Activated CD4-positive, alpha-beta T cell treated with anti-CD3 and anti-CD28 coated beads, Interleukin-2, amount 50 U/mL, for 4 hours (primary cell): ENCODE measurements at places on chromosomes 12 and 14.

GRCh38 chr12:5582018-5582417 lies 150.1 kb downstream of the NTF3 start:
- DNase-seq: no peak

- no peak for DNase-seq
Measured at GRCh38 chr12:127628645-127629044, 638.3 kb upstream of the TMEM132C start.

DNA sequence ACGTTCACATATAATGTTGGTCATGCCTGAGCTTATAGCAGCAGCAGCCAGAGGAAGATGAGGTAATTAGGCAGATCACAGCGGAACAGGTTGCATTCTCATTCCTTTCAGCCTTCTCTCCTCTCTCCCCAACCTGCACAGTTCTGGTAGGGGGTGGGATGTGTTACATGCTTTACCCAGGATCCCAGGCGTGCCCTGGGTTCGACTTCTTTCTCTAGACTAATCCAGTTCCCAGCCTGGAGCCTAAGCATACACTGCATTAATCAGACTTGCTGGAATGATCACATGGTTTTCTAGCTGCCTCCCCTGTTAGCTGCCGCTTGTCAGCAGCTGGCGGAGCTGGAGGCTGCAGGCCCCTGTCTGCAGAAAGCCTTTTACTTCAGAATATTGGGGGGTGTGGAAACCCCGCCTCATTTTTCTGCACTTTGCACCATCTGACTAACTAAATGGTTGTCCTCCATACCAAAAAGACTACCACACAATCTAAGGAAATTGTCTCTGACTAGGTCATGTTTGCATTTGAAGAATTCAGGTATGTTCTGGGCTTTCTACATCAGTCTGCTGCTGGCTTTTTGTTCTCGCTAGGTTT lies 46.0 kb upstream of the EVL start:
- no peak for DNase-seq

DNA sequence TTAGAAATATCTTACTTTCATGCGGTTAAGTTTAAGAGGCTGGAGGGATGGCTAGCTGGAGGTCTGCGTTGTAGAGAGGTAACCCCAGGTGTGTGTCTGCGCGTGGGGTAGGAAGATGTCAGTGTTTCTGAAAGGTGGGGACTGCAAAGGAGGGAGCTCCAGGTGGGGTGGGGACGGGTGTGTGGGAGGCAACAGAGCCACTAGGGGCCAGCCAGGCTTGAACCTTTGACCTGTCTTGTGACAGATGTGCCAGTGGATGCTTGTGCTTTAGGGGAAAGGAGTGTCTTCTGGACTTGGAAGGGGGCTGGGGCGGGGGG lies 841 bp downstream of the GLI1 start:
- DNase-seq: no peak

DNA sequence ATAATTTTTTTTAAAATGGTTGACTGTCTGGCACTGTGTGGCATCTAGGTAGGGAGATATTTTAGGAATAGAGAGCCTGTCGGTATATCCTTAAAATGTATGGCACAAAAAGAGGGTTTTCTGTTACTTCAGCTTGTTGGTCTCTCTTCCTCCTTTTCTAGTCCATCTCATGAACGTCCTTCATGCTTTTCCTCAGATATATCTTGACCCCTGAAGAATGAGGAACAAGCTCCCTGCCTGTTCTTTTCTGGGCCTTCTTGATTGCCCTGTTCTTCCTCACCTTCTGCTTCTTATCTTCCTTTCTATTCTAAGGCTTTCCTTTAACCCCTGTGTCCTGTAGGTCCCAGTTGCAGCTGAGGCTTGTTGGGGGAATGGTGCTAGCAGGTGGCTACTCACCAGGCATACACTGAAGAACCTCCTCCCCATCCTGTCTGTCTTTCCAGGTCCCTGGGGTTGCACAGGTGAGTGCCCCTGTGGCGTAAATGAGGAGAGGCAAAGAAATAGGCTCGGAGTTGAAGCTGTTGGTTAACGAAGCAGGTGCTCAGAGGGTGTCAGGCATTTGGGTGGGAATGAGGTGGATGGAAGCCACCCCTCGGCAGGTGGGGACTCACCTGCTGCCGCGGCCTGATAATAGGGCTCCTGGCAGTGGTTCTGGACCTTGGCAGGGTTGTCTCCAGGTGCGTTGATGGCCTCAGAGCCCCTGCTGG lies 7.2 kb upstream of the C1R start:
- no peak for DNase-seq

- no peak for DNase-seq
Measured at GRCh38 chr12:33818313-33818712, 204.0 kb upstream of the ALG10 start.

GRCh38 chr12:11085419-11085818 lies 6.7 kb downstream of the TAS2R43 start:
- peak; percentile 4 for DNase-seq

GRCh38 chr12:113157218-113157859 lies 7.8 kb downstream of the CFAP73 start:
- DNase-seq: no peak

GRCh38 chr14:76126076-76126475 lies 25.6 kb upstream of the GPATCH2L start:
- no peak for DNase-seq

- no peak for DNase-seq
Measured at GRCh38 chr12:75917715-75918114, 113.9 kb downstream of the PHLDA1 start.

- DNase-seq: no peak
Measured at GRCh38 chr12:69254046-69254445, 14.7 kb downstream of the CPSF6 start.

DNA sequence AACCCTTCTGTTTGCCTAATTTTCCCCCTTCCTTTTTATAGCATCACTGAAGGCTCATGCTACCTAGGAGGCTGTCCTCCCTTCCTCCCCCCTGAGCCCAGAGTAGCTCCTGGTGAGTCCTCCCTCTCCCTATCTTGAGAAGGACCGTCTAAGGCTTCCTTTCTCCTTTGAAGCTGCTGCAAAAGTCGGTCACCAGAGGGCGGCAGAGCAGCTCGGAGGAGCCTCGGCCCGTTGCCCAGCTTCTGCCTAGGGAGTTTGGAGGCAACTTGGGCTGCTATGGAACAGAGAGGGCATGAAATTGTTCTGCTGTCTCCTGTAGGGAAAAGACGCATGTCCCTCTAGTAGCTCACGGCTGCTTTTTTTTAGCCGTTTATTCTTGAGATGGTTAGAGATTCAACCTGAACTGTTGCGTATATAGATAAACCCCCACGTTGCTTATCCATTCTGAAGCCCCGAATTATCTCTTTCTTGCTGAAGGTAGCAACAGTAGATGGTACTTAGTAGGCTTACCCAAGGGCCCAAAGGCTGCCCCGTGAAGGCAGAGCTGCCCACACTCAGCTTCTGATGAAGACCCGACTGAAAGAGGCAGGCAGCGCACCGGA lies 5.7 kb downstream of the WNT5B start:
- DNase-seq: peak; percentile 53

GRCh38 chr14:65210118-65210821 lies 108.0 kb upstream of the MAX start:
- DNase-seq: no peak

- DNase-seq: no peak
Measured at GRCh38 chr12:62933602-62934238, 1.2 kb downstream of the PPM1H start.

DNA sequence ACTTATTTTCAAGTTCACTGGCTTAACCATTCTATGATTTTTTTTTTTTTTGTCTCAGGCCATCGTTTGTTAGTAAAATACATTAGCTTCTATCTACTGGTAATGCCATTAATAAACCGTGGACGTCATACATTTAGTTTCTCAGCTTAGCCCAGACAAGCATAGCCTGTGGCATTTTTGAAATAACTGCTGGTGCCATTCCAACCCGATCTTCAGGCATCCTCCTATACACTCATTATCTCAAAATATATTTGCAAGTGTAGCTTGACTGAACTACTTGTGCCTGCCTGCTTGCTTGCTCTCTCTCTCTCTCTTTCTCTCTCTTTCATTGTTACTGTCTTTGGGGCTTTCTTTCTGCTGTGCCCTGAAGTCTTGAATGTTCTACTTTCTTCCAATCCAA lies 12.7 kb upstream of the MBIP start:
- no peak for DNase-seq

GRCh38 chr14:99995700-99996356 lies 69.4 kb upstream of the EVL start:
- DNase-seq: peak; percentile 62

DNA sequence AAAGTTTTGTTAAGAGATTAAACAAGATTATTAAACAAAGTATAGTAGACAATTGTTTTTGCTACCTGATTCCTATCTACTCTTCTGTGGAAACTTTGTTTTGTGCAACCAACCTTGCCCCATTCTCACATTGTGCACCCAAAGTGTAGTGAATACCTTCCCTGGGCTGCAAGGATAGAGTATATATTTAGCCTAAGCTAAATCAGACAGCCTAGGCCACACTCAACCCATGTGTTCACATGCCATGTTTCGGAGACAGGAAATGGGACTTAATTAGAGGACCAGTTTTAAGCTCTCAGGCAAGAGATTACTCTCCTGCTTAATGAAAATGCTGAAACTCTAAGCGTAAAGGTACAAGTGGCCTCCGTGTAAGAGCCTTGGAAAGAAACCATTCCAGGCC lies 734.9 kb upstream of the USP15 start:
- no peak for DNase-seq

- no peak for DNase-seq
Measured at GRCh38 chr12:42143452-42144157, 1.1 kb downstream of the GXYLT1 start.

GRCh38 chr12:91182636-91183455 lies at the start of gene DCN:
TSS of gene DCN (minus strand) at chr12:91182817. CDS start at chr12:91178552, 4,265 bp downstream.
- no peak for DNase-seq

DNA sequence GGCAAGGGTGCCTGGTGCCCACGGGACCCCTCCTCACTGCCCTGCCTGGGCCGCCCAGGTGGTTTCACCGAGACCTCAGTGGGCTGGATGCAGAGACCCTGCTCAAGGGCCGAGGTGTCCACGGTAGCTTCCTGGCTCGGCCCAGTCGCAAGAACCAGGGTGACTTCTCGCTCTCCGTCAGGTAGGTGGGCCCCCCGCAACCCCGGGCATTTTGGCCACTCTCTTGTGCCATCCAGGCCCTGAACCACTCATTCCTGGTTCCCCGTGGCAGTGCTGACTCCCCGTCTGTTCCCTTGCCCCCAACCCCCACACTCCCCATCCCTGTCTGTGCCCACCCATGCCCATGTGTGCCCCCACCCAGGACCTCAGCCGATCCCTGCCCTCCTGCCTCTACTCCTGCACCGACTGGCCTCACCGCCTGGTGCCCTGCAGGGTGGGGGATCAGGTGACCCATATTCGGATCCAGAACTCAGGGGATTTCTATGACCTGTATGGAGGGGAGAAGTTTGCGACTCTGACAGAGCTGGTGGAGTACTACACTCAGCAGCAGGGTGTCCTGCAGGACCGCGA lies 480 bp downstream of the PTPN6 start:
- no peak for DNase-seq

- DNase-seq: no peak
Measured at GRCh38 chr12:124833693-124834122, 30.0 kb downstream of the SCARB1 start.

DNA sequence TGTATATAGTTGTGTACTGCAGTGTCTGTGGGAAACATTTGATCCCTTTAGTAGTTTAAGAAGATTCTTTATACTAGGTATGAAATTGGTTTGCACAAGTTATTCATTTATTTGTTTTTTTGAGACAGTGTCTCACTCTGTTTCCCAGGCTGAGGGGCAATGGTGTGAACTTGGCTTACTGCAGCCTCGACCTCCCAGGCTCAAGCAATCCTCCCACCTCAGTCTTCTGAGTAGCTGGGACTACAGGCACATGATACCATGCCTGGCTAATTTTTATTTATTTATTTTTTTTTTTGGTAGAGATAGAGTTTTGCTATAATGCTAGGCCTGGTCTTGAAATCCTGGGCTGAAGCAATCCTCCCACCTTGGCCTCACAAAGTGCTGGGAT lies 209.4 kb downstream of the RASSF9 start:
- DNase-seq: no peak

GRCh38 chr14:82075566-82075965 lies 541.9 kb upstream of the SEL1L start:
- no peak for DNase-seq

DNA sequence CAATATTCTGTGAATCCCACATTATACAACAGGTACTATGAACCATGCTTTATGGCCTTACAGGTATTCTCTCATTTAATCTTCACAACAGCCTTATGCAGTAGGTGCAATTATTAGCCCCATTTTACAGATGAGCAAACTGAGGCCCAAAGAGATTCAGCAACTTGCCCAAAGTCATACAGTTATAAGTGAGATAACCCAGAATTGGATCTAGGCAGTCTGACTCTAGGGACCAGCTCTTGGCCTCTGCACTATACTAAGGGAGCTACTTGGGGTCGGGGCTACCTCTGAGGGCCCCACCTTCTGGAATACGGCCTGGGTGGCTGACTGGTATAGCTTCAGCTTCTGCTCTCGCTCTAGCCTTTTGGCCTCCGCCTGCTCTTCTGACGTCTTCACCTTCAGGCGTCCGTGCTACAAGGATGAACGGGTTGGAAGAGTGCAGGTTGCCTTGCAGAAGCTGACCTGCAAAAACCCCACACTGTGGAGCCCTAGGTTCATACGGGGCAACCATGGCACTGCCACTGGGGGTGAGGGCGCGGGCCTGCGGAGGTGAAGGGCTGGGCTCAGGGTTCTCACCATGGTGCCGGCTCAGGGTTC lies 762 bp downstream of the RABGGTA start:
- DNase-seq: peak; percentile 4

- no peak for DNase-seq
Measured at GRCh38 chr14:77475432-77476115, 17.7 kb downstream of the AHSA1 start.

DNA sequence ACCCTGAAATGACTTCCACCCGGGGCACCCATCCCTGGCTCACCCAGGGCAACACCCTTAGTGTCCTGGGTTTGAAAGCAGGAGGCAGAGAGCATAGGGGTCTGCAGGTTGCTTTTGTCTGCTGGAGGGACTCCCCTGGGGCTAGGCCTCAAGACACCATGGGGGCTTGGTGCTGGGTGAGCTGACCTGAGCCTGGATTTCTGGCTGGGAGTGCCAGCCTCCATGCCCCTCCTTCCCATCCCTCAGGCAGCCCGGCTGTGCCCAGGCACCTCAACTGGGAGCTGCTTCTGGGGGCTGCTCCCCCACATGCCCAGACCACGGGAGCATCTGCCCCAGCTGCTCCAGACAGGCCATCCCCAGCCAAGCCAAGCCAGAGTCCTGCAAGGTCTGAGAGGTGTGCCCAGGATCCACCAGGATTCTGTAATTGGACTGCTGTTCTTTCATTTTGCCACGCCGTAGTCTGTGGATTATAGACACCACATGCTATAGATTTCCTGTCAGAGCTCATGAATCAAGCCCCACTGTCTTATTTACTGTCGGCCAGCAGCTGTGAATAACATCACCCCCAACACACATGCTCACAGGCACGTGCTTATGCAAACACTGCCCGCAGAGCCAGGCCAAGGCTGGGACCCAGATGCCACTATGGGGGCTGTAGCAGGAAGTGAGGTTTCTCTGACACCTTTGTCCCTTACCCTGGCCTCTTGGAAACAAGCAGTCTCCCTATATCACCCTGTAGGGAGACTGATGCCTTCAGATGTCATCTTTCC lies 29.4 kb upstream of the ESRRB start:
- no peak for DNase-seq

GRCh38 chr14:104598910-104599273 lies 5.7 kb downstream of the TMEM179 start:
- DNase-seq: no peak
